ENCODE measurements at places on chromosomes 2 and 18.

- no peak for DNase-seq
These were observed 1058.7 kb upstream of the KLHL29 start for GRCh38 chr2:22326250-22326649.

DNA sequence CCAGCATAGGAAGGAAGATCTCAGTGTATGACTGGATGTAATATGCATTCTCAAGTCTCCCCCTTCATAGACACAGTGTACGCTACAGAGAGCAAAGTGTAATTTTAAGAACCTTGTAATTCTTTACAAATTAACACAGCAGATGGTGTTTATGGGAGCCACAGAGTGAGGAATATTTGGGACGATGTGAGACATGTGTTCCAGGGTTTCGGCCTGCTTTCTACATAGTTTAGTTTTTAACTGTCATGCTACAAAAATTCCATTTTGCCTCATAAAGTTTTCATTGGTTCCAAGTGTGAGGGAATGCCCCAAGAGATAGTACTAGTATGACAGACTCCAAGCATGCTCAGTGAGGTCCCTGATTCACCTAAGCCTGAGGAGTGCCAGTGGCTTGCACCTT is 76.2 kb upstream of the LRRTM1 start:
- no peak for DNase-seq

DNA sequence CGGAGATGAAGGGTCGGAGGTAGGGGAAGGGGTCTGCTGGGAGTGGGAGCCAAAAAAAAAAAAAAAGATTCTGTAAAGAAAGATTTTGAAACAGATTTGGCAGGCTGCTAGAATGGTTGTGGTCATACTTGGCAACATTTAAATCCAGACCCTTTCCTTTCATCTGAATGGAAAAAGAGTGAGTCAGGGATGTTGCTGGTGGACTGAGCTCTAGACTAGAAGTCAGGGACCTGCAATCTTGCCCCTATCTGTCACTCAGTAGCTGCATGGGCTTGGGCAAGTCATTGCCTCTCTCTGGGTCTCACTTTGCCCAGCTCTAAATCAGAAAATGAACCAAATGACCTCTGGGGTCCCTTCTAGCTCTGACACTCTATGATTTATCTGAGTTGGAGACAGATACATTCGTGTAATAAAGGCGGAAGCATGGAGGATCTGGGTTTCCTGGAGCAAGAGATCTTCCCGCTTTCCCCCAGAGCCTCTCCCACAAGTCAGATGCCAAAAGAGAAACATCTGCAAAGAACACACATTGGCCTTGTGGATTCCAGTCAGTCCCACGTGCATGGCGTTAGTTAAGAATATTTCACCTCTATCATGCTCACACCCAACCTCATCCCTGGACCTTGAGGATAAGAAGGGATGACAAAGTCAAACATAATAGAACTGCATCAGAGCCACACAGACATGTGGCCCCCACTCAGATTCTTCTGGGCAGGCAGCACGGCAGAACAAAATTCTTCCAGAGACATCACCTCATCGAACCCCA is 58.5 kb downstream of the ADD2 start:
- DNase-seq: no peak

DNA sequence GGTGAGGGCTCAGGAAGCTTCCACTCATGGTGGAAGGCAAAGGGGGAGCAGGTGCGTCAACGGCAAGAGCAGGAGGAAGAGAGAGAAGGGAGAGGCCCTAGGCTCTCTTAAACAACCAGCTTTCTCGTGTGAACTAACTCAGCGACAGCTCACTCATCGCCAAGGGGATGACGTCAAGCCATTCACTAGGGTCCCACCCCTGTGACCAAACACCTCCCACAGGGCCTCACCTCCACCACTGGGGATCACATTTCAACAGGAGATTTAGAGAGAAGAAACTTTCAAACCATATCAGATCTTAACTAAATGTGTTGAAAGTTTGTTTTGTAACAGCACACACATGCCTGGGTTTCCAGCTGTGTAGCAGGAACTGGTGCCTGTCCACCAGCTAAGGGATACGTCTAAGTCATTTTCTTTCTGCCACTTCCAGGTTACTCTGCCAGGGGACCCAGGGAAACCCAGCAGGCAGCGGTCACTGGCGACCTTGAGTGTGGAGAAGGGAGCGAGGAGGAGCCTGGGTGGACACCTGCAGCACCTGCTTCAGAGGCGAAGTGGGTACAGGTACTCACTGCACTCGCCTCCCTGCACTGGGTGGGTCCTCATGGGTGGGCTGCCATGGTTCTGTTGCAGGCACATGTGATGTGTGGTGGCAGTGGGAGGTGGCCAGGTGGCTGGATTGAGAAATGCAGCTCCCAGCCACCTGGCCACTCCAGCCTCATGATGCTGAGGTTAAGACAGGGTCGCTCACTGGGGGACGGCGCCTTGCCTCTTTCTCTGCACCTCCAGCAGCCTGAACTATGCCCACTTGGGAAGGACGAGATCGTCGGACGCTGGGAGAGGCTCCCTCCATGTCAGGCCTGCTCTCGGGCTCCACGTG is 8.4 kb upstream of the GPC1 start:
- DNase-seq: peak; percentile 24

GRCh38 chr2:29174937-29175336 is 59.7 kb downstream of the CLIP4 start:
- DNase-seq: no peak

GRCh38 chr2:43276266-43276941 is 50.0 kb upstream of the ZFP36L2 start:
- no peak for DNase-seq

DNA sequence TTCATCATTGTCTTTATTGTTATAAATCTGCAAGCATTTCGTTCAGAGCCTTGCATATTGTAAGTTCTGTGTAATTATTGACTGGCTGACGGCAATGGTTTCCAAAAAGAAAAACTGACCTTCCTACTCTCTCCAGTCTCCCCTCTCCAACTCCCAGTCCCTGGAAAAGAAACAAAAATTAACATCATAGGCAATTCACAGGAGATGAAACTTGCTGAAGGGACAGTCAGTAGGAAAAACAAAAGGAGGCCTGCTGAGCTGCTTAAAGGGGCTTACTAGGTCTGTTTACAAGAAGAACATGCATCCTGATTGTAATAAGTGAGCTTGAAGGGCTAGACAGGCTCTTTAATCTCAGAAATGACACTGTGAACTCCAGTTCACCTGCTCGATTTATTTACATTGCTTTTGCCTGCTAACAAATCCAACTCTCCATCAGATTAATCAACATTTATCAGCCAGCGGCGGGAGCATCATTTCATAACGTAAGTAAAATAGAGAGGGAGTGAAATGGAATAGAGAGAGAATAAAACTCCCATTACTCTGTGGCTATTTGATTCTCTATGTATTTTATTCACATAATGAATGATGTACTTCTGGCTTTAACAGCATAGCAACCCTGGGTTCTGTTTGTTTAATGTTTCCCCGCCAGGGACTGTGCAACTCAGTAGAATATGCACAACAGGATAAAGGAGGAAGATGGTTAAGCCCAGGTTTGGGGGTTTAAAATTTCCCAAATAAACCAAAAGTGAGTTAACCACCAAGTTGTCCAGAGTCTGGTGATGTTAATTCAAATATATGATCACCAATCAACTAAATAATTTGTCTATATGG is 256.7 kb upstream of the SETBP1 start:
- no peak for DNase-seq

- DNase-seq: no peak
These were observed 23.9 kb upstream of the NCOA1 start for GRCh38 chr2:24466871-24467870.

GRCh38 chr2:65231892-65232477 is 4.4 kb downstream of the ACTR2 start:
- DNase-seq: no peak

DNA sequence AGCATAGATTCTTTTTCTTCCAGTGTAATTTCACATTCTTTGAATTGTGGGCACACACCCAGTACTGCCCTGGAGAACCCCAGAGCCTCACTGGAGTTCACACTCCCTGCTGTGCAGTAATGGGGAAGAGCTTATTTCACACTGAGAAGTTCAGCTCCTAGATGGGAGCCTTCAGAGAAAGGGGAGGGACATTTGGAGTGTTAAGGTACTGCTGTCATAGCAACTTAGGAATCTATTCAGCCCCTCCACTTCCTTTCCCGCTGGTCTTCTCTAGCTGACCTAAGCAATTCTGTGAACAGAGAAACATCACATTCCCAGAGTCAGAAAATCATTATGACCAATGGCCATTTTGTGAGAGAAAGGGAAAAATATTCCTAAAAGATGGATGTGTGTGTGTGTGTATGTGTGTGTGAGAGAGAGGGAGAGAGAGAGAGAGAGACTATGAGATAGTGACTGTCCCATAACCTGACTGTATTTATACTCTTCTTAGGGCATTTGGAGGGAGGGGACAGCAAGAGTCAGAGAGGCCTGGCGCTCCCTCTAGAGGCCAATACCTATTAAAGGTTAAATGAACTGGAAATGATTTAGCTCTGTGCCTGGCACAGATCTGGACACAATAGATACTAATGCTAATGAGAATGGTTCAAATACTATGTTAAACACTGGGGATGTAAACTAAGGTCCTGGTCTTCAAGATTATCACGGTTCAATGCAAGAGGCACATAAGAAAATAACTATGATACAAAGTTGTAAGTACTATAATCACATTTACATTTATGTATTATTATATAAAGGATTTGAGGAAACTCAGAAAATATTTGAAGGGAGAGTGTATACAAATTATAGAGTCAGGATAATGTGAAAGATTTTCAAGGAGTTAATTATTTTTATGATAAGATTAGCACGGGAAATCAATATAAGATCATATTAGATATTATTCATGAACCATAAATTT is 41.5 kb upstream of the RPE start:
- no peak for DNase-seq

All from NCI-H2107 (cell line).